Fibroblast of skin of right biceps (primary cell): ENCODE measurements at places on chromosomes 11 and 22.
A peak's percentile ranks its signal among the peaks of the same experiment; 100 is the strongest.

GRCh38 chr11:127620671-127621070 lies 620.1 kb upstream of the KIRREL3 start:
- DNase-seq = no peak

DNA sequence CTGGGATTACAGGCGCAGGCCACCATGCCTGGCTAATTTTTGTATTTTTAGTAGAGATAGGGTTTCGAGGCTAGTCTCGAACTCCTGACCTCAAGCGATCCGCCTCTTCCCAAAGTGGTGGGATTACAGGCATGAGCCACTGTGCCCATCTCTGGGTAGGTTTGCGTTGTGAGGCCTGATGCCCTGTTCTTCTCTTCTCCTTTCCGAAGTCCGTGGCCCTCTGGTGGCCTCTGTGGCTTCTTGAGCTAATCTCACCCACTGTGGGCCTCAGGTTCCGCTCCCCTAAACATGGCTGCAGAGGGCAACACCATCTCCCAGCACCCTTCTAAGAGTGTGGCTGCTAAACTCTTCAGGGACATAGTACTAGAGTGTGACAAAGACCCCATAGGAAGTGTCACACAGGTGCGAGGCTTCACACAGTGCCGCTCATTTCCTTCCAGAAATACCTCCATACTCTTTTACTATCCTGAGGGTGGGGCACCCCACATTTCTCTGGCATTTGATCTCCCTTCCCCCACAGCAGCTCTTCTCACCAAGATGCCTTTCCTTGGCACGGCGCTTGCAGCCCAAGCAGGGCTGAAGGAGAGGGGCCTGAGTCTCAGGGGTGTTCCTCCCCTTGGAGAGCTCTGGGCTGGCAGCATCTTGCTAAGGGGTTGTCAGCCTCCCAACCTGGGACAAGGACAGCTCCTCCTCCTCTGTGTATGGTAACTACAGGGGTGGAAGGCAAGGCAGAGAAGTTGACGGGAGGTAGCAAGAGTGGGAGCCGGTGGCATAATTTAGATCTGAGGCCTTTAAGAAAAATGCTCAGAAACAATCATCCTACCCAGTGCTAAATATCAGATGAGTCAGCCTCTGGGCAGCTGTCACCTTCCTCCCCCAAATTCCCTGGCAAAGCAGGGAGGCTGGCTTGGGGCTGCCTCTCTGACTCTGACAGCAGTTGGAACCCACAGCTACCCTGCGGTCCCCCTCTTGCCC lies 6.1 kb downstream of the THY1 start:
- DNase-seq = peak; percentile 76

DNA sequence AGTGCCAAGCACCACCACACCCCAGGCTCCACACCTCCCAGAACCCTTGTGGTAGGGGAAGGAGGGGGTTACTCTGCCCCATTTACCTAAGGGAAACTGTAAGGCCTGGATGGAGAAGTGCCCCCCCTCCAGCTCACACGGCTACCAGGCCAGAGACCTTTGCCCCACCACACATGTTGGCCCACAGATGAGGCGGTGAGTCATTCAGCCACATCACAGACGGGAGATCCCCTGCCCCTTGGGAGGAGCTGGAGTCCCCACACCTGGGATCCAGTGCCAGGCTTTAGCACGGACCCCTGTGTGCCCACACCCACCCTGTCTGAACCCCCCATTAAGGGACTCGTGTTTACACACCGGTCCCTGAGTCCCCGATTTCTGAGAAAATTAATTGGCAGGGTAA lies 24.9 kb downstream of the CDKN1C start:
- DNase-seq = no peak

GRCh38 chr11:103736315-103737036 lies 300.0 kb upstream of the DDI1 start:
- no peak for DNase-seq

GRCh38 chr11:2458321-2458720 lies 13.5 kb downstream of the KCNQ1 start:
- DNase-seq = no peak

DNA sequence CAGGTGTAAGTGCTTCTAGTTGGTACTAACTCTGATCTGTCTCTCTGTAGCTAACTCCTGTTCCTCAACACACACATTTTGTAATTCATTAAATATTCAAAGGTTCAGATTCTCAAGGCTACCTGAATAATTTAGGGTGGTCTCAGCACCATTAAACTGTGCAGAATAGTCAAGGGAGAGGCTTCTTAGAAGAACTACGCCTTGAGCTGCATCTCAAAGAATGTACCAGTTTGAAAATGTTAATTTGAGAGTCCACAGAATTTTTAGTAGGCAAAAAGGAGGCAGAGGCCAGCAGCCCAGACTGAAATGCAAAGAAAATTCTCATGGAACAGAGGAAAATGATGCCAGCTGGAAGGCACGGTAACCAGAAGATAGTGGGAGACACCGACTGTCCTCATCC lies 72.2 kb downstream of the GAB2 start:
- no peak for DNase-seq

GRCh38 chr11:49995565-49995964 lies 13.2 kb upstream of the OR4C12 start:
- DNase-seq = peak; percentile 28

DNA sequence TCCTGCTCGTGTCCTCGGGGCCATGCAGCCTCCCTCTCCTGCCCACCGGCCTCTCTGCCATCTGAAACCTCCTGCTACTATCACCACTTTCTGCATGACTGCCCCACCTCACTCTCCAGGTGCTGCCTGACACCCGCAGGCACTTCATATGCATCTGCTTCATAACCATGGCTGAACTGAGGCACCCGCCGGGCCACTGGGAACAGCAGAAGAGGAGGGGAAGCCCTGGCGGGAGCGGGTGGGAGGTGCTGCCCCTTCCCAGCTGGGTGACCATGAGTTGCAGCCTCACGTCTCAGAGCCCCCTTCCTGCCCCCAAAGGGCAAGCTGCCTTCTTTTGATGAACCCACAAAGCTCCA lies 21.7 kb upstream of the PICK1 start:
- DNase-seq = no peak

- no peak for DNase-seq
These were observed 720 bp upstream of the FAR1 start for GRCh38 chr11:13667795-13668101.

DNA sequence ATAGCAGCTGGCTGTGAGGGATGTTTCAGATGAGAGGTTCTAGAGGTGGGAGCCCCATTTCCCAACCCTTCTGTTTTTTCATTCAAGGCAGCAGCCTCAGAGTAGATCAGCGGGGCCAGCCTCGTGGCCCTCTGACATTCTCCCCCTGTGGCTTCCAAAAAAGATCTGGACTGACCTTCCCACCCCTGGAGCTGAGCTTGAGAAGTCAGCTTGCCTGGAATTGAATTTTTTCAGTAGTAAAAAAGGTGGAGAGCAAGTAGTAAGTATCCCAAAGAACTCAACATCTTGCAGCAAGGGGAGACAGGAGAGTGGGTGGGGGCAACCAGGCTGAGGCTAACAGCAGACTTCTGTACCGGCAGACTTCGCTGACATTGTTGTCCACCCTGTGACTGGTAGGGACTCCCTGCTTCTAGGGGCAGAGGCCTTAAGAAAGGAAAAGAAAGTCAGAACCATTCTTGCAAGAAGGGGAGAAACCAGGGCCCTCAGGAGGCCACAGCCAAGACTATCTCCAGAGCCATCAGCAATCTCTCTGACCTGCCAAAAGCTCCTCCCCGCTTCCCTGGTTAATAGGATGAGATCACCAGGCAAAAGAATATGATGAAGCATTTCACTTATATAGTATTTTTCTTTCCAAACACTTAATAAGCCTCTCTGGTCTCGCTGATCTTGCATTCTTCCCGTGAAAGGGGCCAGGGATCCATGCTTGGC lies 2.0 kb upstream of the GRIK4 start:
- no peak for DNase-seq

GRCh38 chr11:66607126-66607834 lies 9.2 kb upstream of the RBM14 start:
- DNase-seq = peak; percentile 56

DNA sequence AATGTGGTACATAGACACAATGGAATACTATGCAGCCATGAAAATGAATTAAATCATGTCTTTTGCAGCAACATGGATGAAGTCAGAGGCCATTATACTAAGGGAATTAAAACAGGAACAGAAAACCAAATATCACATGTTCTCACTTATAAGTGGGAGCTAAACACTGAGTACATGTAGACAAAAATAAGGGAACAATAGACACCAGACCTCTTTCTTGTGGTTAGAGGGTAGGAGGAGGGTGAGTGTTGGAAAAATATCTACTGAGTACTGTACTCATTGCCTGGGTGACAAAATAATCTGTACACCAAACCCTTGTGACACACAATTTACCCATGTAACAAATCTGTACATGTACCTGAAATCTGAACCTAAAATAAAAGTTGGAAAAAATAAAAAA lies 59.1 kb upstream of the ANO5 start:
- DNase-seq = no peak

DNA sequence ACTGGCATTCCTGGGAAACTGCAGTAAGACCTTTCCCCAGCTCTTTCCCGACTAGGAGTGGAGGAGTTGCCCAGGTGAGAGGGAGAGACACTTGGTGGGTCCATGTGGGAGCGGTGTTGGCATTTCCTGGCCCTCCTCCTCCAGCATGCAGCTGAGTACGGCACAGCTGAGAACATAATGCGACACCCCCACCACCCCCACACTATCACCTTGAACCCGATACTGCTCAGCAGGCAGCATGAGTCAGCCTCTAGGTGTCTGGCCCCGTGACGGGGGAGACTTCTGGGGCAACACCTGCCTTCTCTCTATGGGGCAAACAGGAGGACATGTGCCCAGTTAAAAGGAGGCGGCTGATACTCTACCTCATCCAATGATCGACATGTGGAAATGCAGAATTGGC lies 64.4 kb downstream of the PKNOX2 start:
- no peak for DNase-seq

DNA sequence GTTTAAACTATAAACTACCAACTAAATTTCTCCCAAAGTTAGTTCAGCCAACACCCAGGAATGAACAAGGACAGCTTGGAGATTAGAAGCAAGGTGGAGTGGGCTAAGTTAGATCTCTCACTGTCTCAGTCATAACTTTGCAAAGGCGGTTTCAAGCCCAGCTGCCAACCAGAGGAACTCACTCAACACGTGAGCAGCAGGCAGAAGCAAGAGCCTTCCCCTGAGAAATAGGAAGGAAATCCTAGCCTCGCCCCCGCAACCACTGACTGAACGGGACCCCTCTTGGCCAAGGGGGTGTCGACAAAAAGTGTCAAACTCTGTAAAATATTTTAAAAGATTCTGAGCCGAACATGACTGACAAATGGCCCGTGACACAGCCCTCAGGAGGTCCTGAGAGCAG lies 4.4 kb upstream of the KRTAP5-9 start:
- DNase-seq = no peak

DNA sequence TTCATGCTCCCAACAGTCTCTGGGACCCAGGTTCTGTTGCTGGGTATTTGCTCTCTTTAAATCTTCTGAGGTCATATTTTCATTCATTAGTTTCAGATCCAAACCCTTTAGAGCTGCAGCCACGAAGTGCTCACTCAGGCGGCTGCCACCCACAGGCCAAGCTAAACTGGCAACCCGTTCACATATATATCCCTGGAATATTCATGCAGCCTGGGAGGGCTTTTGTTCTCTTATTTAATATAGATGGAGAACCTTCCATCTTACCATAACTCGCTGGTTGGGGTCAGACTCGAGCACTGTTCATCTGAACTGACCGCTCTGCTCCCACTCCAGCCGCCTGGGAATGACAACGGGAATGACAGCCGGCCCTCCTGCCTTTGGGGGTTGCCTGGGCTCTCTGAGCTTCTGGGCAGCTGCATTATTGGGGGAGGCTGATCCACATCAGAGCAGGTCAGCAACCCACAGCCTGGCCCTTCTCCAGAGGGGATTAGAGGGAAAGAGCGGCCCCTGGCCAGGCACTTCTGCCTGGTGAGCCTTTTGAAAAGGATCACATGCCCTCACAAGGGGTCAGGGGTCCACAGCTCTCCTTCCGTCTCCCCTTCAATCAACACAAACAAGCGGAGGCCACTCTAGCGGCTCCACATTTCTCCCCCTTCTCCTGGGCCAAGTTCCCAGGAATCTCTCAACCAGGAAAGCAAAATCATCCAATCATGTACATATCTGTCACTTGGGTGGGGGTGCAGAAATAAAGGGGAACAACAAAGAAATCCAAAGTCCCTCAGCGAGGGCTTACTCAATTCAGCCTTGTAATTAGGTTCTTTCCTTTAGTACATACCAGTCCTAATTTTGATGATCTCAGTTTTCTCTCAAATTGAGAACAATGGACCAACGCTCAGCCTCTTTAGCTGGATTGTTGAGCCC lies 11.8 kb downstream of the TMEM184B start:
- no peak for DNase-seq

DNA sequence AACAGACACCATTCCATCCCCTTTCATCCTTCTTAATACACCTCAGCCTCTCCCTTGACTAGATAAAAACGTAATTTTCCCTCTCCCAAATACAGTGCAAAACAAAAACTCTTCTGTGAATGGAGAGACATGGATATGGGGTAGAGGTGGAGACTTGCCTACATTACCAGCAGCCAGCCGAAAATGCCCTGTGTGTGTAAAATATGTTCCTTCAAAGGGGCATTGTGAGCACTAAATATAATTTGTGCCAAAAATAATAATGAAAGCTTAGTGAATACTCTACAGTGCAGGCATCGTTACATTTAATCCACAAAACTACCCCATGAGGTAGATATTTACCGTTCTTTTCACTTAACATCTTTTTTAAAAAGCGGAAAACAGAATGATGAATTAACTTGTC lies 1.0 kb upstream of the TRIM44 start:
- DNase-seq = no peak

DNA sequence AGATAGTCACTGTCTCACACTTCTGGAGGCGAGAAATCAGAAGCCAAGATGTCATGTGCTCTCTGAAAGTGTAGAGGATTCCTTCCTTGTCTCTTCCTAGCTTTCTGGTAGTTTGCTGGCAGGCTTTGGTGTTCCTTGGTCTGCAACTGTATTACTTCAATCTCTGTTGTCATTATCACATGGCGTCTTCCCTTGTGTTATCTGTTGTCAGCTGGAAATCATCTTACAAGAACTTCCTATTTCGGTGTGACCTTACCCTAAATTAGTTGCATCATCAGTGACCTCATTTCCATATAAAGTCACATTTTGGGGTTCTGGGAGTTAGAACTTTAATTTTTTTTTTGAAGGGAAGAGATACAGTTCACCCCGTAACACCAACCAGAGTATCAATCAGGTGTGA lies 3.3 kb upstream of the LIN7C start:
- no peak for DNase-seq

DNA sequence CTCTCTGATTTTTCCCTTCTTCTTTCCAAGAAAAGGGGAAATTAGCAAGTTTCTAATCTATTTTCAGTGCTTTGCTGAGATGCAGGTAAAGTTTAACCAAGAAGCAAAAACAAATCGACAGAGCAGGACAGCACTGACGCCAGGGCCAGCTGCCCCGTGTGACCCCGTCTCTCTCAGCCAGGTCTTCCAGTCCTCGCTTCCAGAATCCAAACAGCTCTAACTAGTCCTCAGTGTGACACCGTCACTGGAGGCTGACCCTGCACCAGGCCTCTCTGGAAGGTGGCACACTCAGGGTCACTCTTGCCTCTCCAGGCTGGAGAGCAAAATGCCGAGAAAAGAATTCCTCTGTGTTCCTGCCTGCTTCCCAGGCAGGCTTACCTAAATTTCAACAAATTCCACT lies 44.8 kb downstream of the SHANK2 start:
- no peak for DNase-seq

GRCh38 chr11:65172600-65172999 lies 2.6 kb downstream of the SPDYC start:
- DNase-seq = no peak
